ENCODE measurements at places on chromosomes 3 and 15. TPM values are rescaled to one million over a fixed set of nuclear protein-coding genes. Genes with fewer than 3 reads are reported as not detected.

The STARD5 gene
- 0.64 TPM for polyA plus RNA-seq

The CAPN3 gene
- polyA plus RNA-seq: 214 TPM

The MED12L gene
- 0.03 TPM for polyA plus RNA-seq

The C3orf80 gene
- polyA plus RNA-seq: 0.04 TPM

The GOLGA8J gene
- not detected for polyA plus RNA-seq

The BUB1B gene
- not detected for polyA plus RNA-seq

The CHRNA5 gene
- polyA plus RNA-seq: 3.3 TPM

The GHSR gene
- polyA plus RNA-seq: not detected

The FMN1 gene
- polyA plus RNA-seq: 2.5 TPM

The ADGRG7 gene
- not detected for polyA plus RNA-seq

The MYL3 gene
- 2,834 TPM for polyA plus RNA-seq

The ROPN1B gene
- 0.13 TPM for polyA plus RNA-seq

The ERICH6 gene
- not detected for polyA plus RNA-seq

The LINGO1 gene
- polyA plus RNA-seq: 0.61 TPM

The HTR3D gene
- not detected for polyA plus RNA-seq

The PATL2 gene
- polyA plus RNA-seq: 0.03 TPM

The CACNA1D gene
- not detected for polyA plus RNA-seq

The NRG4 gene
- polyA plus RNA-seq: 5.7 TPM

The ANXA2 gene
- 350 TPM for polyA plus RNA-seq

The CDC25A gene
- polyA plus RNA-seq: 2.9 TPM

The CMTM8 gene
- 4.0 TPM for polyA plus RNA-seq

The TM6SF1 gene
- 17.5 TPM for polyA plus RNA-seq

The KBTBD13 gene
- polyA plus RNA-seq: 5.7 TPM

The ZNF620 gene
- polyA plus RNA-seq: 1.1 TPM

The DCP1A gene
- polyA plus RNA-seq: 8.7 TPM

The TBL1XR1 gene
- 7.3 TPM for polyA plus RNA-seq

The SEC11A gene
- polyA plus RNA-seq: 201 TPM

The TUSC7 gene
- not detected for polyA plus RNA-seq

Data from psoas muscle (tissue), 8 donors.